ENCODE measurements at places on chromosomes 5 and 9.

DNA sequence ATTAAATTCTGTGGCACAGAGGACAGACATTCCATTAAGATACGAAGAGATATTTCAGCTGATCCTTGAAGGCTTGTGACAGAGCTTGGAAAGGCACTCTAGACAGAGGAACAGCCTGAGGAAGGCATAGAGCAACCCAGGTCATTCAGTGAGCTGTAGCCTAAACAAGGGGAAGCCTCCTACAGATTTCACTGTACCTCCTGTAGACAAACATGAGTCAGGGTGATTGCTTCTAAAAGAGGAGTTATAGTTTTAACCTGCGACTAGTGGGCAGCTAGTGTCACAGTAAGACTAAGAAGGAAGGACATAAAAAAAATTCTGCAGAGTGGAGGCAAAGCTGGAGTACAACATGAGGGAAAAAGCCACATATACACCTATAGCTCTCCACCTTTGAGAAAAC, 43.5 kb upstream of the ANKDD1B start:
- DNase-seq, result no peak

- DNase-seq, result no peak
Observed at GRCh38 chr9:27590651-27591050, 17.4 kb upstream of the C9orf72 start.

GRCh38 chr9:109969011-109969410, 189.0 kb downstream of the PALM2AKAP2 start:
- no peak for DNase-seq

DNA sequence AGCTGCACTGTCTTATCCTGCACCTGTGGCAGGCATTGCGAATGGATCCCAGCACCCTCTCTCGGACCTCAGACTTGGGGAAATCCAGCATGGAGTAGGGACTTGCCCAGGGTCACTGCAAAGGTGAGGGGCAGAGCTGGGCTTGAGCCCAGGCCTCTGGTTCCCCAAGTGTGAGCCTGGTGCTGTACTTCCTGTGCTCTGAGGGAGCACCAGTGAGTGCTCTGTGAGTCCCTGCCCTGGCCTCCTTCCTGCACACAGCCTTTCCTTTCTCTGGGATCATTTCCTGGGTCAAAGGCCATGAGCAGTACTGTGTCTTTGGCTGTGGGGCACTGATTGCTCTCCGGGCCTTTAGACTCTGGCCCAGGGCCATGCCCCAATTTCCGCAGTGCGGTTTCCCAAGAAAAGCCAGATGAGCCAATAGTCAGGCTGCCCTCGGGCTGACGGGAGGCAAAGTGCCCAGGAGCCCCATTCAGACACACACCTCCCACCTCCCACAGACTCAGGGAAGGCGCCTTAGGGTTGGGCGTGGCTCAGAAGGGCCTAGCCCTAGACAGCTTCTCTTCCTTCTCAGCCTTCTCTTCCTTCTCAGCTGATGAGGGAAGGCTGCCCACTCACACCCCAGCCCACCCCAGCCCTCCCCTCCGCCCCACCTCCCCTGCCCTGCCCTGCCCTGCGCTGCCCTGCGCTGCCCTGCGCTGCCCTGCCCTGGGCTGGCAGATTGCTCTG, 23.3 kb upstream of the TRIM14 start:
- no peak for DNase-seq

GRCh38 chr5:78615697-78616096, 32.9 kb downstream of the LHFPL2 start:
- no peak for DNase-seq

DNA sequence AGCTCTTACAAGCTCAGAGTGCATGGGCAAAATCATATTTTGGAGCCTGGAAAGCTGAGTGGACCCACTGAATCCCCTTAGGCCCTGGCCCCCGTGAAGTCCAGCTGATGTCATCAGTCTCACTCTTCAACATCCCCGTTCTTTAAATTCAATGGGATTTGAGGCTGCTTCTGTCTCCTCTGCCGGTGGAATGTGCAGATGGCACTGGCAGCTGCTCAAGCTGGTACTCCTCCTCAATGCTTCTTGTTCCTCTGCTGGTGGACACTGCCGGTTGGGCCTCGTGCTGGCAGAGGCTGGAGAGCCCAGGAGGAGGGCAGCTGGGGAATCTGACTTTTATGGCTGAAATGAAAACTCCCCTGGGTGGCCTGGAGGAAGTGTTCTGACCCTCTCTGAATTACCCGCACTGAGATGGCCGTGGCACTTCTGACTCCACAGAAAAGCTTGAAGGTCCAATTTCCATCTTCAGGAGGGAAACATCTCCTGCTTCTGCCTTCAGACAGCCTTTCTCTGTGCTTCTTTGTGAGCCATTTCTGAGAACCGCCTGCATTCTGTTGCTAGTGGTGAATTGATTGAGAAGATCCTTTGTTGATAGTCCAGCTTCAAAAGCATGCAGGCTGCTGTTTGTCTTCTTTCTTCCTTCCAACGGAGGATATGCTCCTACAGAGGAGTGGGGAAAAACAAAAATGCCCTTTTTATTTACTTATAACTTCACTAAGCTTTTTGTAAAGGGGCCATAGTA, 298.9 kb downstream of the TMEM38B start:
- DNase-seq, result no peak

DNA sequence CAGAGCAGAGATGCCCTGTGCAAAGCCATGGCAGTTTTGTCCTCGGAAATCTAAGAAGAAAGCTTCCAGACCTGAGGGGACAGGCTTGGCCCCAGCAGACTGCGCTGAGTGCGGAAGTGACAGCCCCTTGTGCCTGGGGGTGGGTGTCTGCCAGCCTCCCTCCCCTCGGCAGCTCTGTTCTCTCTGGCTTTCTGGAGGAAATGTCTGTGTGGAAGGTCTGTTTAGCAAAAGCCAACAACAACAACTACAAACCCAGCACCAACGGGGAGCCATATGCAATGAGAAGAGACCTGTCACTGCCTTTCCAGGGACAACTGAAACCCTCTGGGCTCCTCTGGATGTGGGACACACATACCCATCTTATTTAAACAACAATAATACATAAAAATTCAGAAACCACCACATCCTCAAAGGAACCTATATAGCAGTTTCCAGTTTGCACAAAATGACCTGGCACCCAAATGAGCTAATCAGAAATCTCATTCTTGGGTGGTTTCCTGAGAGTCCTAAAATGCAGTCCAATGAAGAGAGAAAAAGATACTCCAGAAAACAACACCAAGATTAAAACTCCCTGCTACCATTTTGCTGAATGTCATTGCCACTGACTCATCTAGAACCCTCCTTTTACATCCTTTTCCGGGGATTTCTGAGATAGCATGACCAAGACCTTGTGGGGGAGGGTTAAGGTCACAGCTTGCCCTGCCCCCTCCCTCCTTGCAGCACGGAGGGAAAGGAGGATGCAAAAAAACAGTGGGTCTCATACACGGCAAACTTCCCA, 97.7 kb downstream of the AK8 start:
- DNase-seq, result no peak

All from activated CD4-positive, alpha-beta T cell treated with anti-CD3 and anti-CD28 coated beads, Interleukin-2, amount 50 U/mL, for 24 hours (primary cell).